OCI-LY7 (cell line): ENCODE measurements at places on chromosomes 6 and 20. TPM values are rescaled to one million over a fixed set of nuclear protein-coding genes. Genes with fewer than 3 reads are reported as not detected.

DNA sequence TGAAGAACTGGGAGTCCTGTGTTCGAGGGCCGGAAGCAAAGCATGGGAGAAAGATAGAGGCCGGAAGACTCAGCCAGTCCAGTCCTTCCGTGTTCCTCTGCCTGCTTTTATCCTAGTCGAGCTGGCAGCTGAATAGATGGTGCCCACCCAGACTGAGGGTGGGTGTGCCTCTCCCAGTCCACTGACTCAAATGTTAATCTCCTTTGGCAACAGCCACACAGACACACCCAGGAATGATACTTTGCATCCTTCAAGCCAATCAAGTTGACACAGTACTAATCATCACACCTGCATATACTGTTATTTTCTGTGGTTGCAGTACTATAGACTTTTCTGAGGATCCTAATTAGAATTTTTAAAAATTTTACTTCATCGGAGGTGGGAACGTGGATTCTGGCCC, 21.3 kb downstream of the PCMTD2 start:
- DNase-seq, result no peak

GRCh38 chr6:125611573-125612344, 137.7 kb upstream of the HEY2 start:
- no peak for DNase-seq

GRCh38 chr6:4365686-4366085, 230.3 kb upstream of the ECI2 start:
- no peak for DNase-seq

DNA sequence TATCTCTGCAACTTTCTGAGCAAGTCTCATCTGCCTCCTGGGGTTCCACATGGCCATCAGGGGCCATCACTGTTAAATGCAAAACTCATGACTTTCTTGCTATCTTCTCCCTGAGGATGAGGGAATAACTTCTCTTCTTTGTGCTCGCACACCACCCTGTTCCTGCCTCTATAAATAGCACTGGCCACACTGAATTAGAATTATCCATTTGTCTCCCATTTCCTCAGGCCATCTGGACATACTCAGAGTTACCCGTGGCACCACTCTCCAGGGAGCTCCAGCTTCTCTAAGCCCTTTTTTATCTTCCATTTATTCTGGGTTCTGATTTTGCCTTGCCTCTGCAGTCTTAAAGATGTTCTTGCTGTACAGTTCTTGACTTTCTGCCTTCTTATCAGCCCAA, 72.8 kb upstream of the ECI2 start:
- no peak for DNase-seq

DNA sequence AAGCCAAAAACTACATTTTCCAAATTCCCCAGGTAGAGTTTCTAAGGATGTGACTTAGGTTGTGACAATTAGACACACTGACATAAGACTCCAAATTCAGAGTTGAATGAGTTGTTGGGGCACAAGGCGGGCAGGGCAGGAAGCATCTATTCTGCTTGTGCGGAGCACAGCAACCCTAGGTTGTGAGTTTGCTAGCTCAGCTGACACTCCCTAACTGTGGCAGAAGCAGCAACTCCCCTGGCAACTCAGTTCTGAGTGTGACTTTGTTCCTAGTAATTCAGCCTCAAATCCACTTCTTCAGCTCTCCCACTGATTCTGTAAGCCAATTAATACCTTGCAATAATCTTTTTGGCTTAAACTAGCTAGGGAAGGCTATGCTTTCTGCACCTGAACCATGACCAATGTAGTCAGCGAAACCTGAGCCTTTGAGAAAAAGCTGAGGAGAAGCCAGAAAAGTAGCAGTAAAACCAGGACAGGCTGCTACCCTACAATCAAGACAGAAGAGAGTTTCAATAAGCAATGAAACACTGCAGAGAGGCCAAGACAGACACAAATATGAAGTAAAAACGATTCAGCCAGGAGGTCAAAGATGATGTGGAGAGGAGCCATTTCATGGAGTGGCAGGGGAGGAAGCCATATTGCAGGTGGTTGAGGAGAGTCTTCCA, 30.0 kb upstream of the PAQR8 start:
- DNase-seq, result no peak

DNA sequence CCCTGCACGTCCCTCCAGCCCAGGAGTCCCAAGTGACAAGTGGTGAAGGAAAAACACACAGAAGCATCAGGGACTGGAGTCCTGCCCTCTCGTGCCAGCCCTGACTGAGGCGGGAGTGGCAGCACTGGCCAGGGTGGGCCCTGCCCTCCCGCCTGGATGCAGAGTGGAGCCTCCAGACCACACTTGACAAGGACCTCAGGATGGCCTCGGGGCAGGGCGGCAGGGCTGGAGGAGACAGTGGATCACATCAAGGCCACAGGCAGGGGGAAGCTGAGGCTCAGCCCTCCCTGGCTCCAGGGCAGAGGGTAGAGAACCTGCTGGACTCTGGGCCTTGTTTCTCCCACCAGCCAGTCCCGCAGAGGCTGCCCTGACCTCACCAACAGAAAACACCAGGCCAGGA, 128.8 kb upstream of the CDH4 start:
- no peak for DNase-seq

DNA sequence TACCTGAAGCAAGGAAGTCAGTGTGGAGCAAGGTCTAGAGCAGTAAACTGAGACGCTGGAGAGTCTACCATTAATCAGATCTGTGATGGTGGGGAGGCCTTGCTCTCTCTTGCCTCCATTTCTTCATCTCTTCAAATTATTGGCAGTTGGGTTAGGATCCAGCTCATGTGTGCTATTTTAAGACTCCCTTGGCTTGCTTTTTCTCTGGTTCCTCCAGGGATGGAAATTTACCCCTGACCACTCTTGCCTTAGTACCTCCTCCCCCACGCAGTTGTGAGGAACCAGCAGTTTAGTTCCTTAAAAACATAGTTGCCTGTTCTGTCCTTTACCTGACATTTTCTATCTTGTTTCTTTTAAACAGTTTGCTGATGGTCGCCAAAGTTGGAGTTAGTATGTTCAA, 7.4 kb downstream of the TMEM14C start:
- no peak for DNase-seq

DNA sequence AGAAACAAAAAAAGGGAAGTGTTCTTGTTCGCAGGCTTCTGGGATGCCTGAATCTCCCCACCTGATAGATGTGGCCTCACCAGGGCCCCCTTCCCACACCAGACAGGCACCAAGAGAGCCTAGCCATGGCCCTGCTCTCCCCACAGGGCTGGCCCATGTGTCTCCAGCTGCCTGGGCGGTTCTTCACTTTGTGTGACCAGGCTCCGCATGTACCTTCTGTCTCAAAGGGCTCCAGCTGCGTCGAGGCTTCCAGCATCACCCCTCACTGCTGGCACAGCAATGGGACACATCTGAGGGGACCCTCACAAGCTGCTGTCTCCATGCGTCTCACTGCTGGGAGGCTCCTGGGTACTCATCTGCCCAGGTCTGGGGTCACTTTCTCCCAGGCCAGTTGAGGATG, 362.9 kb downstream of the ZFAND3 start:
- DNase-seq, result no peak

GRCh38 chr6:146593986-146594385, 4.8 kb upstream of the ADGB start:
- no peak for DNase-seq

- DNase-seq, result peak; percentile 84
These were observed 58.6 kb upstream of the SNX9 start for GRCh38 chr6:157764178-157765068.

DNA sequence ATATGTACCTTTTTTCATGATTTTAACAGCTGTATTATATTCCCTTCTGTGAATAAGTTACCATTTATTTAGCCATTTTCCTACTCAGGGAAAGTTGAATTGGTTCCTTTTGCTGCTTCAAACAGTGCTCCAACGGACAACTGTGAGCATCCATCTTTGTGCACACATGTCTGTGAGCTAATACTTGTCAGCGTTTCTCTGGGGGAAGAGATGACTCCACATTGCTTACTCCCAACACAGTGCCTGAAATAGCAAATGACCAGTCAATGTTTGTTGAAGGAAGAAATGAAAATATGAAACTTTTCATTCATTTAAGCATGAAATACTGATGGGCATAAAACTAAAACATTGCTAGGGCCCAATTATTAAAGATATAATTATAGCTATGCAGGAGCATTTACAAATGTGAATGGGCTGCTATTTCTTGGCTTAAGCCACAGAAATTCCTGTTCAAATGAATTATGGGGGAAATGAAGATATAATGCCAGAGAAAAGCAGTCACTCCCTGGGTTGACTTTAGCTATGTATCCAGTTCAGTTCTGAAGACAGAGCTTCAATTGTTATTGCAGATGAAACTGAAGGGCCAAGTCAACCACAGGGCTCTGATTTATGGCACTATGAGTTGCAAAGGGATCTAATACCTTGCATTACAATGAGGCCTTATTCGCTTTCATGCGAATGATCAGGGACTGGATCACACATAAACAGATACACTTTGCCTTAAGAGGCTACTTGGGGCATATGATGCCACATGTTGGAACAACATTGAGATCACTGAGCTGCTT, 47.4 kb upstream of the FOXC1 start:
- no peak for DNase-seq

- DNase-seq, result no peak
These were observed 690.7 kb downstream of the DOK5 start for GRCh38 chr20:55166063-55166462.

GRCh38 chr6:136751991-136752390, 40.3 kb downstream of the MAP3K5 start:
- DNase-seq, result no peak

DNA sequence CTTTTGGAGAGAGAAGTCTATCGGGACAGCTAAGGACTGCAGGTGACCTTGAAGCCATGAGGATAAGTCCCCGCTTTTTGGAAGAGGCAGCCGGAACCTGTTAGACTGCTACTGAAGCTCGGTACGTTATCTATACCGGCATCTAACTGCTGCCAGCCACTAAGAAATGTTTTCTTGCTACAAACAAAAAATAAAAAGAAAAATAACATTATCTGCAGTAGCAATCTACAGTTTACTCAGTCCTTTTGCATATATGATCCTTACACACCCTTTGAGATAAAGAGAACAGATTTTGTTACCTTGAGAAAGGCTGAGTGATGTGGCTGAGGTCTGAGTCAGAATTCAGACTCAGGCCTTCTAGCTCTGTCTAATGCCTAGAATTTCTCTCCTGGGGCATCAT, 314.6 kb downstream of the CDH26 start:
- DNase-seq, result no peak

DNA sequence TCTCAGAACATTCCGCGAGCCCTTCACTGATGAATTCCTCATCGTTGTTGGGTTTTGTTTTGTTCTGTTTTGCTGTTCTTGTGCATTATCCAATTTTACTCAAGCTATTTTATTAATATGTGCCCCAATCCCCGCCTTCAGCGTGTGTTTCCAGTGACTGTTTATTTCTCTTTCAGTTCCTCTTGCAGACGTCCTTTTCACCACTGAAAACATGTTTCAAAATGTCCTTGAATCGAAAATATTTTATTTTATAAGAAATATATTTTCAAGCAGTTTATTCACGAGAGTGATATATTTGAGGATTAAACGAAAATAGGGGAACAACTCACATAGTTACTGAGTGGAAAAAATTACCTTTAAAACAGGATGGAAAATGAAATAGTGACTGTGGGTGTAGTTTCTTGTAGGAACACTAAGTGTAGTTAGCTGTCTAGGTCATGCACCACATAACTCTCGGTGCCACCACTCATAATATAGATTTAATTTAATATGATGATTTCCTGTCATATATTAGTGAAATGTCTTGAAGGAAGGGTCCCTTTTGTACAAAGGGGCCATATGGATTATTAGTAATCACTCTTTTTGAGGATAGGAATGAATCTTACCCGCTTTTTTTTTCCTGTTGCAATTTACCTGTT, 45.3 kb upstream of the HDDC2 start:
- peak; percentile 70 for DNase-seq

- no peak for DNase-seq
These were observed 131.5 kb downstream of the MTHFD1L start for GRCh38 chr6:150996968-150997367.

DNA sequence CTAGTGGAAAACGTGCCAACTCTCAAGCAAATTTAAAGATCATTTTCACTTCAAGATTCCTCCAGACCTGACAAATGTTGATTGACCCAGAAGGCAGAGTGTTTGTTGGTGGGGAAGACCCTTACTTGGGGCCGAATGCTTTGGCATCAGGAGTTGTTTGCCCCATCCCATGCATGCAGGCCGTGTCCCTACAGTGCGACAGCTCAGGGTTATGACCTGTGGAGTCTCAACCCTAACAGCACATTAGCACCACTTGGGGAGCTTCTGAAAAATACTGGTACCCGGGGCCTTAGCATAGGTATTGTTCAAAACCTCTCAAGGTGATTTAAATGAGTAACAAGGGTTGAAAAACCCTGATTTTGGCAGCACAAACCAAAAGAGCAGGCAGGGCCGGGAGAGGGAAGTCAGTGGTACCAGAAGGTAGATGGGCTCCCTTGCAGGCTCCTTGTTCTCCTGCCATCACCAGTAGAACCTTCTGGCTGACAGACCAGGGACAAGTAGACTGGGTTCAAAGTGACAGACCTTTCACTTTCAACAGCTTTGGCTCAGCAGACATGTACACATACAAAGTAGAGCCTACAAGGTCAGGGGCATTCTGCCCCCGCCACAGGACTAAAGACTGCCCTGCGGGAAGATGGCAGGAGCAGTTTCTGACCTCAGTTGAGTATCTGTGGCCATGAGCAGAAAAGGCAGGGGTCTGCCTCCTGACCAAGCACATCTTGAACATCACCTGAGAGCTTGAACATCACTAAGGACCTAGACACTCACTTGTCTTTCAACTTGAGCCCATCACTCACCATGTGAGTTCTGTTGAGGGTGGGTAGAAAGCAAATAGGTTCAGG, 39.6 kb downstream of the PLCG1 start:
- no peak for DNase-seq

- no peak for DNase-seq
These were observed 17.2 kb downstream of the KCNK17 start for GRCh38 chr6:39296745-39297640.

DNA sequence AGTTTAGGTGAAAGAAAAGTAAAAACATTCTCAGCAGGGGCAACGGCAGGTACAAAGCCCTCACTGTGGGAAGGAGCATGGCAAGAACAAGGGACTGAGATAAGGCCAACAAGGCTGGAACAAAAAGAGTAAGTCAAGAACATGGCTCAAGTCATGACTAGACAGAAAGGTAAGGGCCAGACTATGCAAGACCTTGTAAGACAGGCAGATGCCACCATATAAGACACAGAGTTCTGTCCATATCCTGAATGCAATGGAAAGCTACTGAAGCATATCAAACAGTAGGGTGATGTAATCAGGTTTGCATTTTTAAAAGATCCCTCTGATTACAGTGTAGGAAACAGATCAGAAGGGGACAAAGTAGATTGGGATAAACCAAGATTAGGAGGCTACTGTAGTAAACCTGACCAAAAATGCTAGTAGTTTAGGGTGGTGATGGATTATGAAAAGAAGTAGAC, 5.5 kb downstream of the REV3L start:
- peak; percentile 79 for DNase-seq

The BMP7 gene
- 2.2 and 3.7 TPM in 2 replicates for total RNA-seq

The ZNF292 gene
- 44.9 and 53.7 TPM in 2 replicates for total RNA-seq

The FNDC1 gene
- total RNA-seq, result 16.4 and 19.9 TPM in 2 replicates

The ABRACL gene
- 56.0 and 73.5 TPM in 2 replicates for total RNA-seq

The PACRG gene
- total RNA-seq, result not detected in 2 replicates

The EYA2 gene
- not detected in 2 replicates for total RNA-seq

The ARMH2 gene
- total RNA-seq, result not detected in 2 replicates

The ARFGEF3 gene
- total RNA-seq, result not detected in 2 replicates

The DYNLT2 gene
- 6.4 and 7.5 TPM in 2 replicates for total RNA-seq

The TFAP2C gene
- total RNA-seq, result not detected in 2 replicates

The PPP1R3G gene
- total RNA-seq, result 0.10 TPM in 1 of 2 replicates, not detected in the other

The DNMT3B gene
- total RNA-seq, result 13.8 and 18.1 TPM in 2 replicates
